HTR-8/SVneo (cell line): ENCODE measurements at places on chromosomes 5 and 9.
A peak's percentile ranks its signal among the peaks of the same experiment; 100 is the strongest.

- DNase-seq: no peak
Observed at GRCh38 chr9:99485459-99485858, 263.4 kb downstream of the SEC61B start.

GRCh38 chr9:112867275-112867991 lies 23.2 kb downstream of the SLC46A2 start:
- peak; percentile 62 for DNase-seq

- no peak for DNase-seq
Observed at GRCh38 chr5:1293416-1294205, 1.3 kb downstream of the TERT start.

DNA sequence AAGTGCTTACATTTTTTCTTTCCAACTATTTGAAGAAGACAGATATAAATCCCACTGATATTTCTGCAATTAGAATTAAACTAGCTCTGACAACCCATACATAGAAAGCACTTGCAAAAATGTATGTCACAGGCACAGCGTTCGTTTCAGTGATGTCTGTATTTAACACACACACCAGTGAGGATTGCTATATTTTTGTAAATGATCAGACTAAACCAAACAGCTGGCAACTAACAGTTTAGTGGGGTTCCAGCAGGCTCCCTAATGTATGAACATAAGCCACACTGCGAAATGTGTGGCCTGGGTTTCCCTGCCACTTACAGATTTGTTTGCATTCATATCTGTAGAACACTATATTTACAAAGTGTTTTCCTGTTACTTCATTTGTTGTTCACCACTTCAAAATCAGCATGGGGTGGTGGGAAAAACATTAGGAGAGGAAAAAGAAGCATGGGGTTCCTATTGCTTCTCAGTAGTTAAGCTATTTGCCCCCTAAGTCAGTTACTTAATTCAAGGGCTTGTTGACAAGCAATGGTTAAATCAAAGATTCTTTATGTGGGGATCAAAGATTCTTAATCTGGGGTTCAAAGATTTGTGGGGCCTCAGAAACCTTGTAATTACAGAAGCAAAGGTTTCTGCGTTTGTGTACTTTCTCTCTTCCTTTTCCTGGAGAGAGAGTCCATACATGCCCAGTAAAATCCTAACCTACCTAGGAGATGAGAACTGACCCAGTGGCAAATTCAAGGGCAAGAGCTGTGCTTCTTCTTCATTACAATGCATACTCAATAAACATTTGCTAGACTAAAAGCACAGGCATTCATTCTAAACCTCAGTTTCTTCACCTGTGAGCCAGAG lies 27.1 kb downstream of the ZNF608 start:
- no peak for DNase-seq

GRCh38 chr9:90665072-90665471 lies 22.4 kb upstream of the DIRAS2 start:
- no peak for DNase-seq

GRCh38 chr5:79241535-79241979 lies 5.6 kb downstream of the JMY start:
- DNase-seq: no peak

GRCh38 chr9:81202292-81202691 lies 487.1 kb downstream of the TLE1 start:
- no peak for DNase-seq

DNA sequence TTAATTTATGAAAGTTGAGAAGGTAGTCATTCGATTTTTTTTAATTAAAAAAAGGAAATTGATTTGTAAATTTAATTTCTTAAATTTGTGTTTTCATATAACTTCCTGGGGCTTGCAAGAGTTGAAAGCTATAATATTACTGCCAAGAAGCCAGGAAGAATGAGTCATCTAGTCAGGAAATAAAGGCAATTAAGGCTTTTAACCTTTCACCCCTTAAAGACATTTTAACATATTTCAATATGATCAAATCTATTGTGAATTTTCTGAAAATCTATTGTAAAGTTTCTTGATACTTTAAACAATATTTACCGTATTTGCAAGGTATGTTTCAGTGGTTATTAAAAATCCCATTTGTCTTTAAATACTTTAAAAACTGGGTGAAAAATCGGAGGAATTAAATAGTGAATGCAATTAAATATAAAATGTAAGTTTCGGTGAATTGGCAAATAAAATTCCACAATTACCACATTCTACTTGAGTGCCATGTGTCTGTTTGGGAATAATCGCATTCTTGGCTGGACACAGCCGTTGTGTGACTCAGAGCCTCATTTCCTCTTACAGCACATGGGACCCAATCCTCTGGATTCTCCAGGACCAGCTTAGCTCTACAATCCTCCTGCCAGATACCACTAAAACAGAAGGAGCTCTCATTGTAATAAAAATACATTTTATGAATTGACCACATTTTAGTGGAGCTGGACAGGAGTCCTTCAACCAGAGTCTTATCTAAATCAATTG lies 310.7 kb downstream of the HCN1 start:
- DNase-seq: peak; percentile 61

- DNase-seq: no peak
Observed at GRCh38 chr5:50808406-50808805, 142.0 kb downstream of the PARP8 start.

DNA sequence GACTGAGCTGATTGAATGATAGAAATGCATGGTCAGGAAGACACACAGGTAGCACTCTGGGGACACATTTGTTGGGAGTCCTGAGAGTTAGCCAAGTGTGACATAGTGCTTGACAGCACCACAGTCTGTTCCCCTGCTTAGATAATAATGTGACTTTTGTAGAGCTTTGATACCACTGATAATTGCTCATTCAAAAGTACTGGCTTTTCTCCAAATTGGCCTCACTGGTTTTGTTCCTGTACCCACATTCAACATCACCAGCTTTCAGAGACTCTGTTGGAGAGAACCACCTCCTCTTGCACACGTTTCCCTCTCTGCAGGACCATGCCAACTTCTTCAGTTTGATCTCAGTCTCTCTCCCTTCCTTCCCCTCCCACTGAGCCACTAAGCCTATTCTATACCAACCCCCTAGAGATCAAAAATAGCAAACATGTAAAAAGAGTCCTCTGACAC lies 52.5 kb upstream of the IL7R start:
- DNase-seq: no peak

DNA sequence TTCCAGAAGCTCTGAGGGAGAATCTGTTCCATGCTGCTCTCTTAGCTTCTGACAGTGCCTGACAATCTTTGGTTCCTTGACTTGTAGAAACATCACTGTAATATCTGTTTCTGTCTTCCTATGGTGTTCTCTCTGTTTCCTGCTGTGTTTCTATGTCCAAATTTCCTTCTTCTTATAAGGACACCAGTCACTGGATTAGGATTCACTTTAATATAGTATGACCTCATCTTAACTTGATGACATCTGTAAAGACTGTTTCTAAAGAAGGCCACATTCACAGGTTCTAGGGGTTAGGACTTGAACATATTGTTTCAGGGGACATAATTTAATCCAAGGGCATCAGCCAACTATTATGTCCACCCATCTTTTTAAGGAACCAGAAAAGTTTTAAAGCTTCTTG lies 265.6 kb downstream of the ZSWIM6 start:
- no peak for DNase-seq

DNA sequence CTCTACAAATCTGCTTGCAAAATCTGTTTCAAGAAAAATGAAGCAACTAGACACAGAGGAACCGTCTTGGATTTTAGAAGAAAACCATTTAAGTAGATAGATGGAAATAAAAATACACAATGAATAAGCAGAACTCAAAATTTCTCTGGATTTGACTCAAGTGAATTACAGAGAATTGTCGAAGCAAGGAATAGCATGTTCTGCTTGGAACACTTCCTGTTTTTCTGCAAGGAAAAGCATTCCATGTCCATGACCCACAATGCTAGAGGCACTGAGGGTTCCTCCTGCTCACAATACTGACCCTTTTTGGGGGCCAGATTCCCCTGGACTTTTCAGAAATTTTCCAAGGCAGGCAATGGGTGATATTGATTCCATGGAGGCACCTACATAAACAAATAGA lies 29.8 kb downstream of the PRUNE2 start:
- no peak for DNase-seq

DNA sequence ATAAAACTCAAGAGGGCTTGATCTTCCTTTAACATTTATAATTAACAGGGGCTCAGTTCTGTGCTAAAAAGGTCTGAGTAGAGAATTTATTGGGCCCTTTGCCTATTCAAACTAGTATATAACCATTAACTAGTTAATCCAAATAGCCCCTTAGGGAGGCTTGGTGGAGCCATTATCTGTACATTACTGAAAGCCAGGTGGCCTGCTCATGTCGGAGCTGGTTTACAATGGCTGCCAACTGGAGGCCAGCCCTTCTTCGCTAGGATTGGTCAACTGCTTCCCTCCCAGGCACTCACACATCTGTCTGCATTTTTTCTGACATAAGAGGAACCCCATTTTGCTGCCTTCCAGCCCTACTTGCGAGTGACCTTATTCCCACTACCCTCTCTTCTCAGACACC lies 30.4 kb upstream of the NDFIP1 start:
- DNase-seq: no peak

DNA sequence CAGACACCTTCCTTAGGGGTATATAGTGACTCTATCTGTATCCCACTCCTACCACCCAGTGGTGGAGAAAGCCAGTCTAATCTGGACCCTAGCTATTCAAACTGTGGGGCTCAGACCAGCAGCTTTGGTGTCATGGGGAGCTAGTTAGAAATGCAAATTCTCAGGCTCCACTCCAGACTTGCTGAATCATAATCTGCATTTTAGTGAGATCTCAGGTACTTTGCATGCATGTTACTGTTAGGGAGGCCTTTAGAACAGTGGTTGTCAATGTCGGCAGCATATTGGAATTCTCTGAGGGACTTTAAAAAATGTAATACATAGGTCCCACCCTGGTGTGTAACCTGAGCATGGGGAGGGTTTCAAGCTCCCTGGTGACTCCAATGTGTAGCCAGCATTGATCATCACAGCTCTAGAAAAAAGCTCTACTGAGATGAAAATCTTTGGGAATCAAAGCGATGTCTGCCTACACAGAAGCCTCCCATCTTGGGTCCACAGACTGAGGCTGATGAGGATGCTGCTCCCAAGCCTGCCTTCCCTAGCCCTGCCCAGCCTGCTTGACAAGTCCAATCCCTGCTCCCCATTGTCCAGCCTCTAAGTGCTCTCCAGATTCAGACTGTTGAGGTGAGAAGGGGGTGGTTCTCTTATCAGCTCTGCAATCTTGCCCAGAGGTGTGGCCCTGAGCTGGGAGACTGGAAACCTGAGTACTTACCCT lies 11.9 kb upstream of the GM2A start:
- no peak for DNase-seq

DNA sequence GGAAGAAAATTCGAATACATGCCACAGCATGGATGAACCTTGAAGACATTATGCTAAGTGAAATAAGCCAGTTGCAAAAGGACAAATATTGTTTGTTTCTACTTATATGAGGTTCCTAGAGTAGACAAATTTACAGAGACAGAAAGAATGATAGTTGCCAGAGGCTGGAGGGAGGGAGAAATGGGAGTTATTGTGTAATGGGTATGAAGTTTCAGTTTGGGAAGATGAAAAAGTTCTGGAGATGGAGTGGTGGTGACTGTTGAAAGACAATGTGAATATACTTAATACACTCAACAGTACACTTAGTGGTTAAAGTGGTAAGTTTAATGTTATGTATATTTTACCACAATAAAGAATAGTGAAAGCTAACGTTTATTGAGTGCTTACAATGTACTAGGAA lies 99.6 kb upstream of the SLC44A1 start:
- no peak for DNase-seq

DNA sequence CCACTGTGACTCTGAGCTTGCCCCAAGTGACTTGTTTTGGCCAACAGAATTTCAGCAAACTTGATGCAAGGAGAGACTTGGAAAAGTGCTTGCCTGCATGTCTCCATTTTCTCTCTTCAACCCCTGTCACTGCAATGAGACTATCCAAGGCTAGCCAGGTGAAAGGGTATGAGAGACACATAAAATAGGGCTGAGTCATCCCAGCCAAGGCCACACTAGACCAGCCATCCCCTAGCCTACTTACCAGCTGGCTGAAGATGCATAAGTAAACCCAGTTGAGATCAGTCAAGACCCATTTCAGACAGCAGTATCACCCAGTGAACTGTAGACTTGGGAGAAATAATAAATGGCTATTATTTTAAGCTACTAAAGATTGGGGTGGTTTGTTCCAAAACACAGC lies 52.9 kb upstream of the VLDLR start:
- DNase-seq: no peak

DNA sequence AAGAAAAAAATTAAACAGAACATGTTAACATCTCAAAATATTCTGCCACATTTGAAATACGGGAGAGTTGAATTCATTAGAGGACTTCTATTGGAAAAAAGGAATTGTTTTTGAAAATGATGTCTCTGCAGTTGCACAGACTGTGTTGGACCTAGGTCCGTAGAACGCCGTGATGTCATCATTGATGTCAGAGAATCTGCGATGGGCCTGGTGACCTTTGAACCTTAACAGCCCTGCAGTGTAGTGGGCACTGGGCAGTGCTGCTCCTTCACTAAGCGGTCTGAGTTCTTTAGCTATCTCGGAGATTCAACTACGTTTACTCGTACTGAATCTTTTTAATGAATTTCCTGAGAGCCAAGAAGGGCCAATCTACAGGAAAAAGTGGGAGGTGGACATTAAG lies at the start of gene FAM170A:
TSS of gene FAM170A (plus strand) at position 220 of the 400 bp plus-strand sequence. CDS start 211 bp downstream, outside the sequence.
- DNase-seq: no peak

DNA sequence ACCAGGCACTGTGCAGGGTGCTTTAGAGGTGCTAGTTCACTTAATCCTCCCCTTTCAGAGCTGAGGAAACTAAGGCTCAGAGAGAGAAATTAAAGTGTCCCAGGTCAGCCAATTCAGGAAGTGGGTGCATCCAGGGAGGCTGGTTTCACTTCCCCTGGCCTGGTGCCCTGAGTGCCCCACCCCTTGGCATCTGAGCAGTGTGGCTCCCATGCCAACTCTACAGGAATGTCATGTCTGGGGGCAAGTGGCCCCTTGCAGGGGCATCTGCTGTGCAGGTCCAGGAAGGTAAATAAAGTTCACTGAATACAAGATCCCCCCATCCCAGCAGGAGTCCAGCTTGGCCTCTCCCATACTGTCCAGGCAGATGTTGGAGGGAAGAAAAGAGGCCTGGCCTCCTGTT lies 4.4 kb upstream of the N4BP3 start:
- DNase-seq: no peak

- DNase-seq: no peak
Observed at GRCh38 chr9:124500796-124501611, 6.2 kb downstream of the NR5A1 start.

DNA sequence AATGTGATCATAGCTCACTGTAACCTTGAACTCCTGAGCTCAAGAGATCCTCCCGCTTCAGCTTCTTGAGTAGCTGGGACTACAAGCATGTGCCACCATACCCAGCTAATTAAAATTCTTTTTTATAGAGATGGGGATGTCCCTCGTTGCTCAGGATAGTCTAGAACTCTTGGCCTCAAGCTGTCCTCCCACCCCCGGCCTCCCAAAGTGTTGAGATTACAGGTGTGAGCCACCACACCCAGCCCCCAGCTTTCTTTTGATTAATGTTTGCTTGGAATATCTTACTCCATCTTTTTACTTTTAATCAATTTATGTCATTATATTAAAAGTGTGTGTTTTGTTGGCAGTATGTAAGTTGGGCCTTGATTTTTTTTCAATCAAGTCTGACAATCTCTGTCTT lies 59.4 kb upstream of the EXOC3 start:
- no peak for DNase-seq
